Daoy (cell line): ENCODE measurements at places on chromosomes 1 and 21. TPM values are rescaled to one million over a fixed set of nuclear protein-coding genes. Genes with fewer than 3 reads are reported as not detected.

CHTOP gene
- total RNA-seq = 36.2 and 43.0 TPM in 2 replicates

OPRD1 gene
- 0.21 and 0.34 TPM in 2 replicates for total RNA-seq

IRF6 gene
- not detected in 2 replicates for total RNA-seq

VHLL gene
- not detected in 2 replicates for total RNA-seq

DMRTA2 gene
- total RNA-seq = 24.9 and 29.2 TPM in 2 replicates

CHD1L gene
- total RNA-seq = 45.5 and 51.5 TPM in 2 replicates

KRTAP7-1 gene
- not detected in 2 replicates for total RNA-seq

DENND2C gene
- 2.0 and 3.2 TPM in 2 replicates for total RNA-seq

NPHS2 gene
- total RNA-seq = not detected in 2 replicates

NT5C1A gene
- total RNA-seq = not detected in 2 replicates

LRRC8C gene
- 7.4 and 10.2 TPM in 2 replicates for total RNA-seq

DIO1 gene
- total RNA-seq = not detected in 2 replicates

OR2T33 gene
- total RNA-seq = 0.57 and 1.7 TPM in 2 replicates

MCOLN2 gene
- 13.5 and 13.6 TPM in 2 replicates for total RNA-seq

RABIF gene
- 5.8 and 5.9 TPM in 2 replicates for total RNA-seq

OLIG2 gene
- total RNA-seq = 1.3 and 3.1 TPM in 2 replicates

C1QA gene
- total RNA-seq = not detected in 2 replicates

FGR gene
- not detected in 2 replicates for total RNA-seq

ST6GALNAC5 gene
- total RNA-seq = 0.21 and 0.29 TPM in 2 replicates

PARK7 gene
- 330 and 448 TPM in 2 replicates for total RNA-seq

NR5A2 gene
- total RNA-seq = 0.18 and 0.23 TPM in 2 replicates

MCM3AP gene
- total RNA-seq = 72.7 and 100.0 TPM in 2 replicates

TMEM61 gene
- not detected in 2 replicates for total RNA-seq

RNU1-2 gene
- 306 and 832 TPM in 2 replicates for total RNA-seq

XPR1 gene
- 11.3 and 13.4 TPM in 2 replicates for total RNA-seq

NIPAL3 gene
- total RNA-seq = 8.6 and 13.8 TPM in 2 replicates

GALE gene
- total RNA-seq = 108 and 110 TPM in 2 replicates

FNDC7 gene
- total RNA-seq = under 0.01 TPM in 1 of 2 replicates, not detected in the other

YTHDF2 gene
- total RNA-seq = 39.1 and 56.5 TPM in 2 replicates

MCOLN3 gene
- 2.1 and 2.5 TPM in 2 replicates for total RNA-seq

CEP350 gene
- 28.7 and 40.6 TPM in 2 replicates for total RNA-seq

MPZ gene
- 0.57 TPM in 1 of 2 replicates, not detected in the other for total RNA-seq

CACNA1S gene
- not detected in 2 replicates for total RNA-seq

FCRL5 gene
- total RNA-seq = not detected in 2 replicates

MTHFR gene
- 4.7 and 8.6 TPM in 2 replicates for total RNA-seq

CHI3L2 gene
- total RNA-seq = 0.29 TPM in 1 of 2 replicates, not detected in the other

OR4F16 gene
- total RNA-seq = not detected in 2 replicates

C1orf146 gene
- not detected in 2 replicates for total RNA-seq

C4BPB gene
- 0.29 TPM in 1 of 2 replicates, not detected in the other for total RNA-seq

IGSF21 gene
- total RNA-seq = not detected in 2 replicates

SDC3 gene
- 32.3 and 53.2 TPM in 2 replicates for total RNA-seq

PRKAA2 gene
- total RNA-seq = 6.2 and 7.5 TPM in 2 replicates

SPATA45 gene
- not detected in 2 replicates for total RNA-seq

TRPM2 gene
- 4.4 and 9.1 TPM in 2 replicates for total RNA-seq

TSPAN2 gene
- 11.7 and 14.9 TPM in 2 replicates for total RNA-seq
